Heart left ventricle (tissue), 16 donors: ENCODE measurements at places on chromosomes 13 and 19. TPM values are rescaled to one million over a fixed set of nuclear protein-coding genes. Genes with fewer than 3 reads are reported as not detected.

ZNF575 gene
- 1.9 TPM for total RNA-seq

CEACAM3 gene
- total RNA-seq, result not detected

OR7A5 gene
- not detected for total RNA-seq

KLK14 gene
- total RNA-seq, result 0.42 TPM

NKPD1 gene
- not detected for total RNA-seq

KIR3DL1 gene
- total RNA-seq, result not detected

- DNase-seq, result no peak
- no peaks in the 10 kb centered on the region for H3K36me3 ChIP-seq
- no peaks in the 10 kb centered on the region for H3K27me3 ChIP-seq
- H3K4me3 ChIP-seq, result no peak overlapping the region
- no peak overlapping the region for H3K27ac ChIP-seq
- H3K4me1 ChIP-seq, result peaks cover 14% of the 10 kb centered on the region
Measured at GRCh38 chr13:113621046-113621445, 36.5 kb downstream of the TFDP1 start.

GRCh38 chr13:32726374-32727037 lies 140.3 kb downstream of the PDS5B start:
- DNase-seq, result no peak
- H3K4me1 ChIP-seq, result peaks cover 10% of the 10 kb centered on the region
- H3K27ac ChIP-seq, result no peak overlapping the region
- H3K36me3 ChIP-seq, result peaks cover 4% of the 10 kb centered on the region

- no peak for DNase-seq
- H3K4me1 ChIP-seq, result no peaks in the 10 kb centered on the region
- H3K27ac ChIP-seq, result no peak overlapping the region
- no peaks in the 10 kb centered on the region for H3K27me3 ChIP-seq
Measured at GRCh38 chr13:30835442-30835841, 70.6 kb upstream of the MEDAG start.

DNA sequence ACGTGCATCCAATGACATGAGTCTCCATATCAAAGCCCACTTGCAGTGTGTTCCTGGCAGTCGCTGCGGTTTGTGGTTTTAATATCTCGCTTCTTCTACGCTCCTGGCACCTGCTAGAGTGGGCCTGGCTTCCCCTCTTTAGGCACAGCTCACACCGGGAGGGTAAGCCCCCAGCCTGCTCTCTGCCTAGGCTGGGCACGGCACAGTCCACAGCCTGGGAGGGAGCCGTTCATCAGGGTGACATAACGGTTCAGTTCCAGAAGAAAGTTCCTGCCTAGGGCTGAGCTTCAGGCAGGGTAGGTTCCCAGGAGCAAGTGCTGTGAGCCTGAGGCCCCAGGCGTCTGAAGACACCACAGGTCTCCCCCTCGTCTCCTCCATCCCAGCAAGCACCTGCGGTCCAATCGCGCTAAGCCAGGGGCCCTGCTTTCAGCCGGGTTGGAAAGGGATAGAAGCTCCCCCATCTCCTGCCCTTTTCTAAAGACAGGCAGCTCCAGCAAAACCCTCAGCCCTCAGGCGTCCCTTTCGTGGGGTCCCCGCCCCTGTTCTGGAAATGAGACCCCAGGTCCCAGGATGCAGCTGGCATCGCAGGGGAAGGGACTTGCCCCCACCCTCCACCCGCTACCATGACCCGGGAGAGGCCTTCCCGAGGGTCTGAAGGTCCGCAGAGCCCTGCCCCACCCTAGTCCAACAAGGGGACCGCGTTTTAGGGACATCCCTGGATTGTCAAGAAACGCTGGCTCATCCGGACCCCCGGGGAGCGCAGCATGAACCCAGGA lies 121.6 kb upstream of the ZNF507 start:
- H3K27ac ChIP-seq, result no peak overlapping the region
- H3K36me3 ChIP-seq, result no peaks in the 10 kb centered on the region
- no peaks in the 10 kb centered on the region for H3K4me1 ChIP-seq
- DNase-seq, result no peak
- no peak overlapping the region for H3K4me3 ChIP-seq
- peaks cover 57% of the 10 kb centered on the region for H3K27me3 ChIP-seq

DNA sequence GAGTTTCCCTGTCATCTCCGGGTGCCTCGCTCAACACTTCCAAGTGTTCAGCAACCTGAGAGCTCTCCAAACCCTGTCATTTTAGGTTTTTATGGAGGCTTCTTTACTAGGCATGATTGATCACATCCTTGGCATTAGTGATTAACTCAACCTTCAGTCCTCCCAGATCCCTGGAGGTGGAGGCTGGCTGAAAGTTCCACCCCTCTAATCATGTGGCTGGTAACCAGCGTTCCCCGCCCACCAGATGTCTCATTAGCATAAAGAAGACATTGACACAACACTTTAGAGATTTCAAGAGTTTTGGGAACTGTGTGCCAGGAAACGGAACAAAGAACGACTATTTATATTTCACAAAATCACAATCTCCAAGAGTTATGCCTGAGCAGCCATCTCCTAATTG lies 71.1 kb upstream of the RGCC start:
- no peak for DNase-seq
- peaks cover 8% of the 10 kb centered on the region for H3K4me1 ChIP-seq
- no peaks in the 10 kb centered on the region for H3K36me3 ChIP-seq
- H3K27me3 ChIP-seq, result no peaks in the 10 kb centered on the region
- no peak overlapping the region for H3K4me3 ChIP-seq

GRCh38 chr19:8321067-8321985 lies at the start of the genes NDUFA7 and RPS28:
NDUFA7 (minus strand) TSS chr19:8321375; CDS start chr19:8321358, 17 bp downstream.
RPS28 (plus strand) TSS chr19:8321496; CDS start chr19:8321531, 35 bp downstream.
- peak within 1 kb of the TSS; percentile 94 for H3K27ac ChIP-seq
- H3K36me3 ChIP-seq, result no peaks in the 10 kb centered on the region
- peak within 1 kb of the TSS; percentile 98 for H3K4me3 ChIP-seq

- peak; percentile 54 for DNase-seq
- H3K4me1 ChIP-seq, result peaks cover 8% of the 10 kb centered on the region
- peak overlapping the region; percentile 90 for H3K27ac ChIP-seq
Measured at GRCh38 chr13:27170516-27171243, 931 bp downstream of the USP12 start.

DNA sequence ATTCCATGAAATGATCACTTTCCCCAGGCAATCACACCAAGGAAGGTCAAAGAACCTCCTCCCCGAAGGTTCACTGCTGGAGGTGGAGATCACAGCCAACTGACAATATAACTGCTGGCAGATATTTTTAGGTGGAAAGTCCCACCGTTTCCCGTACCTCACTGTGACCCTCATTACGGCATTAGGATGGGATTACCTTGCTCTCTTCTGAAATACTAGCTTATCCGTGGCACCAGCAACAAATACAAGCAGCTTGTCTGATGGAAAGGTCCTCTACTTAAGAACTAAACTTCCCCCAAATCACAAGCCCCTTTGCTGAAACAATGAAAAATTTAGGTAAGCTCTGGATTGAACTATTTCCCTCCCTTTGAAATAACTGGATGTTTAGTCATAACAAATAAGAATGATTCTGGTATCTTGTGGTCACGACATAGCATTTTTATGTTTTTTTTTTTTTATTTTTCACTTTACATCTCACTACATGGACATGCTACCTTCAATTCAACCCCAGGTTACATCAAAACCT lies 178.9 kb downstream of the COL4A1 start:
- peaks cover 22% of the 10 kb centered on the region for H3K4me1 ChIP-seq
- DNase-seq, result no peak
- no peaks in the 10 kb centered on the region for H3K36me3 ChIP-seq
- no peak overlapping the region for H3K4me3 ChIP-seq
- H3K27me3 ChIP-seq, result no peaks in the 10 kb centered on the region
- H3K27ac ChIP-seq, result no peak overlapping the region

- H3K36me3 ChIP-seq, result no peaks in the 10 kb centered on the region
- H3K4me3 ChIP-seq, result no peak overlapping the region
- no peak for DNase-seq
- H3K27ac ChIP-seq, result peak overlapping the region; percentile 53
Measured at GRCh38 chr13:98478189-98479129, 98.4 kb downstream of the STK24 start.

DNA sequence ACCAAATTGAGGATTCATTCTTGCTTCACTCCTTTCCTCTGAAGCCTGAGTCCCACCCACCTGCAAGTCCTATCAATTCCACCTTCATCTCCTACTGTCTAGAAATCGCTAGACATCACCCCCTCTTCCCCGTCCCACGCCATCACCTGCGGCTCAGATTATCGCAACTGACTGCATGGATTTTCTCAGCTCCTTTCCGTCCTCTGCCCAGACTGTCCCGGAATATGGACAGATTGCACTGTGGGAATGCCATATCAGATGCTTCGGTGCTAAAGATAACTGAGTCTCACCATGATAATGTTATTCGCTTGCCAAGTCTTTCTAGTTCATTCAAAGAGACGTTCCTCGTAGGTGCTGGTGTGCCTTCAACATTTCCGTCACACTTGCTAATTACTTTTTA lies 66.4 kb upstream of the USP29 start:
- peaks cover 17% of the 10 kb centered on the region for H3K27me3 ChIP-seq
- no peaks in the 10 kb centered on the region for H3K36me3 ChIP-seq
- no peak for DNase-seq

GRCh38 chr13:95323930-95324662 lies 22.8 kb upstream of the ABCC4 start:
- H3K36me3 ChIP-seq, result no peaks in the 10 kb centered on the region
- H3K4me3 ChIP-seq, result no peak overlapping the region
- no peak overlapping the region for H3K27ac ChIP-seq
- DNase-seq, result no peak

DNA sequence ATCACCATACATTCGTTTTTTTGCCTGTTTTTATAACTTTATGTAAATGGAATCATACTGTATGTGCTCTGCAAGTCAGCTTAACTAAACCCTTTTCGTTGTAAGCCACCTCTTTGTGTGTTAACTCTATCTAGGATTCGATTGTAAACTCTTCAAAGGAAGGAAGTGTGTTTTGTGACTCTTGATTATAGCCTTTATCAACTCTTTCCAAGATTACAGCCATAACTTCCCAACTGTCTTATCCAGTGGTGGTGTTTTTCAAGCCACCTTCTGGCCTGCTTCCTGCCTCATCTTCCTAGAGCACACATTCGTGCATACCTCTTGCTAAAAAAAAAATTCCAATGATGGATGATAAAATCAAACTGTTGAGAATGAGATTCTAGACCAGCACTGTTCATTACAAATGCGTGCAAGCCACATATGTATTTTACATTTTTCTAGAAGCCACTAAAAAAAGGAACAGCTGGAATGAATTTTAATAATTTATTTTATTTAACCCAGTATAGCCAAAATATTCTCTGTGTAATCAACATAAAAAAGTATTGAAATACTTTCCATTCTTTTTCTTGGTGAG lies 12.0 kb upstream of the FBXL3 start:
- no peak overlapping the region for H3K4me3 ChIP-seq
- no peak for DNase-seq
- H3K27ac ChIP-seq, result no peak overlapping the region
- H3K36me3 ChIP-seq, result peaks cover 12% of the 10 kb centered on the region
- H3K27me3 ChIP-seq, result no peaks in the 10 kb centered on the region

- H3K27ac ChIP-seq, result no peak overlapping the region
- H3K4me1 ChIP-seq, result no peaks in the 10 kb centered on the region
- H3K4me3 ChIP-seq, result no peak overlapping the region
- H3K36me3 ChIP-seq, result no peaks in the 10 kb centered on the region
Measured at GRCh38 chr13:103297083-103297482, 230.9 kb upstream of the SLC10A2 start.

GRCh38 chr13:46554951-46555350 lies 2.0 kb downstream of the LRCH1 start:
- H3K27me3 ChIP-seq, result no peaks in the 10 kb centered on the region
- peaks cover 46% of the 10 kb centered on the region for H3K4me1 ChIP-seq
- H3K4me3 ChIP-seq, result peak overlapping the region; percentile 84
- H3K36me3 ChIP-seq, result no peaks in the 10 kb centered on the region
- no peak for DNase-seq

GRCh38 chr13:100195568-100195967 lies 106.7 kb downstream of the PCCA start:
- H3K27ac ChIP-seq, result no peak overlapping the region
- H3K4me3 ChIP-seq, result no peak overlapping the region
- H3K4me1 ChIP-seq, result no peaks in the 10 kb centered on the region
- H3K27me3 ChIP-seq, result no peaks in the 10 kb centered on the region

DNA sequence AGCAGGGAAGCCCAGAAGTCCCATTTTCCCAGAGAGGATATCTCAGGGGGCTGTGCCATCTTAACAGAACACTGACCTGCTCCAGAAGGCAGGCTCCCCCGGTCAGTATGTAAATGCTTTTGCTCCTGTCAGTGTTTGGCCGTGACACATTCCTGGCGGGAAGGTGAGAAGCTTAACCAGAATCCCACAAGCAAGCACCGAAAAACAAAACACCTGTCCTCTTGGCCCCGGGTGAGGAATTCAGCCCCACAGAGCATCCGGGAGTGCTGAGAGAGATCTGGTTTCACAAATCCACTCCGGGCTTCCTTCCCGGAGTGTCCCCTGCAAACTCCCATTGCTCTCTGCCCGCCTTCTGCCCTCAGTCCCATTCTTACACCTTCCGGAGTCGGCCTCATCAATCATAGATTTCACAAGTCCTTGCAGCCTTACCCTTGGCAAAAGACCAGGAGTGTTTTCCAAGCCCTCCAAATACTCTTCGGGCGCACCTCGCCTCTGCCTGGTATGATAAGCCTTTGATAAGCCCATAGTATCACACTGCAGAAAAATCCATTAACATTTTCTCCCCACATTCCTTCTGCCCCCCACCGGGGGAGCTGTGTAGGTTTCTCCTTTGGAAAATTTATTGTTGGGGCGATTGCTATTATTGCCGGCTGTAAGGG lies 12.2 kb downstream of the TPM4 start:
- no peaks in the 10 kb centered on the region for H3K27me3 ChIP-seq
- no peak overlapping the region for H3K27ac ChIP-seq
- no peak overlapping the region for H3K4me3 ChIP-seq
